K562 (cell line): ENCODE measurements at places on chromosomes 5 and 9.
A peak's percentile ranks its signal among the peaks of the same experiment; 100 is the strongest.

DNA sequence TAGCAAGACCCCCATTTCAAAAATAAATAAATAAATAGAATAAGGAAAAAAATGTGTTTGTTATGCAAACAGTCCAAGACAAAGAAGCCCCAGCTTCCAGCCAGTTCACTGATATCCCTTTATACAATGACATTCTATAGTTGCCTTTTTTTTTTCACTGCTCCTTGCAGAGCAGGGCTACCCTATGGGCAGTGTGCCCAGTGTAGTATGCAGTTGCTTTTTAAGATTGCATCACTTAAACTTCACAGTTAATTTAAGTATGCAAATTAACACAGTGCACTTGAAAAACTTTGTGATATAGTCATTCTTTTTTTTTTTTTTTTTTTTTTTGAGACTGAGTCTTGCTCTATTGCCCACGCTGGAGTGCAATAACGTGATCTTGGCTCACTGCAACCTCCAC lies 40.8 kb upstream of the ARRDC3 start:
- no peak for DNase-seq

DNA sequence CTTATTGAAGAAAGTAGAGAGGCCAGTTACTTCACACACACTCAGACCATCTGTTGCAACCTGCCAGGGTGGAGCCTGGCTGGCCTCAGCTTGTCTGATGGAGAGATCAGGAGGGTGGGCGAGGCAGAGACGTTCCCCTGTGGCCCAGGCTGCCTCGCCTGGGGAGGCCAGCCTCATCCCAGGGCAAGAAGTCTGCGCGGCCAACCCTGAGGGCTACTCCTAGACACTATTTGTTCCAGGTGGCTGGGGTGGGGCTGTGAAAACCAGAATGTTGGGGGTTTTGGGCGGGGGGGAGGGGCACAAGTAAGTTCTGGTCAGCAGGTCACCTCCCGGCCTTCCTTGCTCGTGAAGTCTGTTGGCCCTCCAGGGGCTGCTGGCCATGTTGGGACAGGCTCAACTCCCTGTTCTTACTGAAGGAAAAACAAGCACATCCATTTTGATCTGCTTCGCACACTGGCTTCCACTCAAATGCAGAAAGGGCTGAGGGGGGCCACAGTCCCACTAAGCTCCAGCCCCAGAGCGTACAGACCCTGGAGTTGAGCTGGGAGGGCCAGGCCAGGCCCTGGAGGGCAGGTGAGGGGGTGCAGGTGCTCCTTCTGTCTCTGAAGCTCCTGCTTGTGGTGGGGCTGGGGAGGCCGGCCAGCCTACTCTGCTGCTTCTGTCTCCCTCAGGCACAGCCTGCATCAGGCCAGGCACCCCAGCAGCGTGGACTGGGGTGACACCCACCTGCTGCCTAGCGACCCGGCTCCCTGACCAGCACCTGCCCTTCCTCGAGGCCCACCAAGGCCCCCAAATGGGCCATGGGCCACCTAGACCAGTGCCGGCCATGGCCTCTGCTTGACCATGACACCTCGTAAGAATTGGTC lies 46.6 kb downstream of the SECISBP2 start:
- no peak for DNase-seq

DNA sequence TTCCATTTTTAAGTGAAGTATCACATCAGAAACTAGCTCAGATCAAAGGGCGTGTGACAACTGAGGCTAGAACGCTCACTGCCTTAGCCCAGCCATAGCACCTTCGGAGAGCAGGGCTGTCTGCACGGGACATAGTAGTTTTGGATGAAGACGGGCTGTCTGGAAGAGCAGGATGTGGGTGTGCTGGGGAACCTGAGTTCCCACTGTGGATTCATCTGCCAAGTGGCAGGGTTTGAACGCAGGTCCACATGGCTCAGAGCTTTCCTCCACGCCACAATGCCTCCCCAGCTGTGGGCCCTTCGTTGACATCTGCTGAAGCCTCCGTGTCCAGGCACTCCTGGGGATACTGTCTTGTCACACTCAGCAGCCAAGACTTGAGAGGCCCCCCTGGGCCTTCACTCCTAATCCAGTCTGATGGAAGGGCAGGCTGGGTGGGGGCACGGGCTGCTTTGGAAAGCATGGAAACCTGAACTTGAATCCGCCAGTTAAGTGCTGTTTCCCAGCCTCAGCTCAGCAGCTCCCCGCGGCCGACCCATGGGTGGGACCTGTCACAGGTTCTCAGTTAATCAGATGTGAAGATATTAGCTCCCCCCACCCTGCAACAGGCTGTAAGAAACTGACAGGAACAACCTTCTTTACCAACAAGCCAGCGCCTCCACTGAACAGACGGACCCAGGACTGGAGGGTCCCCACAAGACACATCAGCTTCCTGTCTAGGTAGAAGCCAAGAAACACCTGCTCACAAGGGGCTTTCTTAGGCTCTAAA lies 228.1 kb downstream of the FANCC start:
- no peak for DNase-seq

DNA sequence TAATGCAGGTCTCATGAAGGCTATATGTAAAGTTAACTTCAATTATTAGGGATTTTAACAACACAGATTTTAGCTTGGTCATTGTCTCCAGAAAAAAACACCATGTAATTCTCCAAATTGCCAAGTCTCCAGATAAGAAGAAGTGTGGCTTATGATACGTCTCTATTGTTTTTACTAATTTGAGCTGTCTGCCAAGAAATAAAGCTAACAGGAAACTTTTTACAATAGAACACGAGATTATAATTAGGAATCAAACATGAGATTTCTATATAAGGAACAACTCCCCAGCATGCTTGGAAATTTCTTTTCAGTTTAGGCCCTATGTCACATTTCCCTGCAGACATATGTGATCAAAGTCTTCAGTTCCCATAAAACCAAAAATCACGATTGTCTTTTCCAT lies 142.7 kb downstream of the MCTP1 start:
- DNase-seq: no peak

DNA sequence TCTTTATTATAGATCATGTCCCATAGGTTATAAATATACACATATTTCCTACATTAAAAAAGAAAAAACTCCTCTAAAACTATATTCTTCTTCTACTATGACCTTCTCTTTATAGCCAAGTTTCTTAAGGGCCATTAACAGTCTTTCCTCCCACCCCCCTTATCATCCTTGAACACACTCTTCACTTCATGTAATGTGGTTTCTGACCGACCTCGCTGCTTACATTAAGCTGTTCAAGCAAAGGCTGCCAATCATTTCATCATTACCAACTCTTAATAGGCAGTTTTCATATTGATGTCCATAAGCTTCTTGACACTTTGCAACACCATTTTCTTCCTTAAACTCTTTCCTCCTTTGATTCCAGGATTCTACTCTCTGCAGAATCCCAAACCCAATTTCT lies 283.0 kb upstream of the PCSK5 start:
- DNase-seq: no peak

DNA sequence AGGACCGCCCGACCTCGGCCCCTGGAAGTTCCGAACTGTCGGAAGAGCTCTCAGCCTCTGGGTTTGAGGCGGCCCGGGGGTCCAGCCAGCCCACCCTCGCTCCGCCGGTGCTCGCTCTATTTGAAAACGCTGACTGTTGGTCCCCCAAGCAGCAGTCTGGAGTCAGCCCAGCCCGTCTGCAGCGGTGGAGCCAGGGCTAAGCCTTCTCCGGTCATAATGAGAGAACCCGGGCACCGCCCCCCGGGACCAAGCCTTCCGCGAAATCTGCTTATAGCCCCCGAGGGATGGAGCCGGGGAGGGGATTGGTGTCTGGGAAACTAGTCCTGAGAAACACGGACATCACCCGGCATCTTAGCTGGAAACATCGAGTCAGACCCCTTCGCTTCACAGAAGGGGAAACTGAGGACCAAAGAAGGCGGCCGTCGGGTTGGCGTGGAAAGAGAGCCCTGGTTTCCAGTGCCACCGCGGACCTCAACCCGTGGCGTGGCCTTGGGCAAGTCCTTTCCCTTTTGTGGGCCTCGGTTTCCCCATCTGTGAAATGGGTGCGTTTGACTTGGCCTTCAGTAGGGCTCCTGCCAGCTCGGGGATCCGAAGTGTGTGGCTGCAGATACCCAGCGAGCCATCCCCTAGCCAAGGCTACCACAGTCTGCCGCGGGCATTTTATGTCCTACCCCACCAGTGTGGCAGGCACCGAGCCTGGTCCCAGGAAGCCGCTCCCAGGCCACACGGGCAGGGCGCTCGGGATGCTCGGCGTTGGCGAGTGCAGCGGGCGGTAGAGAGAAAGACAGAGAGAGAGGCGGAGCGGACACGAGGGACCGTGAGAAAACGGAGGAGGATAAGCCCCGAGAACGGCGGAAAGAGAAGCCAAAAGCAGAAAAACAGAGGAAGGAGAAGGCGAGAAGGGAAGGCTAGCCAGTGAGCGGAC lies 857 bp downstream of the ADAM19 start:
- DNase-seq: no peak

DNA sequence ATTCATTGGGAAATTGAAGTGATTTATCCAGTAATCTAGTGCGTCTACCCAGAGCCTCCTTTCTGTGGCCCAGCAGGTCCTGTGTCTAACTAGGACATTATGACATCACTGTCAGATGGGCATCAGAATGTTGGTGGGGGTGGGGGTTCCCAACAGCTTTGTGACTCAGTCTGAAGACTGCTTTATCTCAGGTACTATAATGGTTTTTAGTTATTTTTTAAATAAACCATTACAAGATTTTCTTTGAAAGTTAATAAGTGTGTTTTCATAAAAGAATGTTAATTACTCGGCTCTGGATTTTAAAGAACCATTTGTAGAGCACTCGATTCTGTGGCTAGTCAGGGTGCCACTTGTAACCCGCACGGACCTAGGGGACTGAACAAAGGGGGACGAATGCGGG lies at the start of gene EQTN:
Gene EQTN (minus strand): TSS at position 101 of the 400 bp plus-strand sequence. CDS start 95 bp downstream, at position 6.
- no peak for DNase-seq

DNA sequence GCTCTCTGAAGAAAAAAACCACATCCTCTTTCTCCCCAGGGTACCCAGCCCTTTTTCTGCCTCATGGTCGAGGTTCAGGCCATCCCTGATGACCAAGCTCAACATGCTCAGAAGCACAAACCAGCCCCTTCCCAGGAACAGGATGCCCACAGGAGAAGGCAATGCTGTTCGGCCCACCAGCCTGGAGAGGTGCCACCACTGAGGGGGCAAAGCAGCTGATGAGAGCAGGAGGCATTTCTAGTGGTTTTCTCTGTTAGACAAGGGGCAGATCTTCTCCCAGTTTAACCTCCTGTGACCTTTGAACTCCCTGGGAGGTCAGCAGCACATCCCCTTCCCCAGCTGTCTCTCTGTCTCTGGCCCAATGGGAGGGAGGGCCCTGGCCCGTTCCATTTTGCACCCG lies 73.0 kb downstream of the PAX5 start:
- DNase-seq: no peak

GRCh38 chr5:39373791-39374190 lies 9.5 kb upstream of the C9 start:
- no peak for DNase-seq

GRCh38 chr5:133406977-133407632 lies 205.2 kb downstream of the FSTL4 start:
- no peak for DNase-seq

DNA sequence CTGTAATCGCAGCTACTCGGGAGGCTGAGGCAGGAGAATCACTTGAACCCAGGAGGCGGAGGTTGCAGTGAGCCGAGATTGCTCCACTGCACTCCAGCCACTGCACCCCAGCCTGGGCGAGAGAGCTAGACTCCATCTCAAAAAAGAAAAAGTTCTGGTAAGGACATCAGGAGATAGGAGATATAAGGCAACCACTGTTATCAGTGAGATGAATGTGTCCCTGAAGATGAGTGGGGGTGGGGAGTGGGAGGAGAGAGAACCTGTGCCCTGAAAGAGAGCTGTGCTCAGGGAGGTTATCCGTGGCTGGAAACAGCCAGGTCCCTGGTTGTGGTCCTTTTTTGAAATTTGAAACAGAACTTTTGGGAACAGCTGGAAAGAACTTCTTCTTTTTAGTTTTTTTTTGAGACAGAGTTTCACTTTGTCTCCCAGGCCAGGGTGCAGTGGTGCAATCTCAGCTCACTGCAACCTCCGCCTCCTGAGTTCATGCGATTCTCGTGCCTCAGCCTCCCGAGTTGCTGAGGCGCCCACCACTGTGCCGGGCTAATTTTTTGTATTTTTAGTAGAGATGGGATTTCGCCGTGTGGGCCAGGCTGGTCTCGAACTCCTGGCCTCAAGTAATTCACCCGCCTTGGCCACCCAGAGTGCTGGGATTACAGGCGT lies 2.6 kb downstream of the PTPA start:
- no peak for DNase-seq

DNA sequence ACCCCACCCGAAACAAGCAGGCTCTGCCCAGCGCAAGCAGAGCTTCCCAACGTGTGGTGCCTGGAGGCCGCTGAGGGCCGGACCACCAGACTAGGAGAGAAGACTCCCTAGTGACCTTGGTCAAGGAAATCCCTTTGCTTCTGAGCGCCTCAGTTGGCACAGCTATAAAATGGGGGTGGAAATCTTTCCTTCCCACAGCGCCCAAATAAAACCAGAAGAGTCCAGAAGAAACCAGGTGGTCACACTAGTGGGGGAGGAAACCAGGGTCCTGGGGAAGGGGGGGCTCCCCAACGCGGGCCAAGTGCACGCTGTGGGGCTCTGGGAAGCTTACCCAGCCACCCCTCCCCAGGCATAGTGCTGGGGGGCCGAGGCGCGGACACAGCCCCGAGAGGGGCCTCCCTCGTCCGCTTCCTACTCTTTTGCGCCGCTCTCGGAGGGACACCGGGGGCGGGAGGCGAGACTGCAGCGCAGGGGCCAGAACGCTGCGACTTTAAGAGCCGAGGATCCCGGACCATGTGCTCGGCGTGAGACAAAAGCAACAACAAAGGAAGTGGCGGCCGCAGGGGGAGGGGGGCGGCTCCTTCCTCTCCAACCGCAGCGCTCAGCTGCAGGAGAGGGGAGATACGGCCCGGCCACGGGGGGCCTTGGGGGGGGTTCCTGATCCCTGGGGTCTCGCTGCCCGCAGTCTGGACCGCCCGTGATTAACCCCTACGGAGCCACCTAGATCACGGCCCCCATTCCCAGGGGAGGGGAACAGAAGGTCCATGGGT lies 885 bp downstream of the RNF44 start:
- DNase-seq: peak; percentile 87

DNA sequence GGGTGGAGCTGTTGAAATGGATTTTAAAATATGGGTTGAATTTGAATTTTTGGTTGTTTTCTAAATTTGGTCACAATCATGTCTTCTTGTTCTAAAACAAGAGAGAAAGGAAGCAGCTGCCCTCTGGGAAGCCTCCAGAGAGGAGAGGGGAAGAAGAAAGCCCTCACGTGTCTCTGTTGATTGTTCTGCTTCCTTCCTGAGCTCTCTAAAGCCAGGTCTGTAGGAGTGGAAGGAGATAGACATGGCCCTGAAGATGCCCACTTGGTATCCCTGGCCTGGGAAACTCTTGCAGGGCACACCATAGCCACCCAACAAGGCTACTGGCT lies 59.6 kb downstream of the GALNT12 start:
- DNase-seq: no peak

GRCh38 chr9:135661816-135662560 lies 1.1 kb upstream of the LCN9 start:
- DNase-seq: no peak

DNA sequence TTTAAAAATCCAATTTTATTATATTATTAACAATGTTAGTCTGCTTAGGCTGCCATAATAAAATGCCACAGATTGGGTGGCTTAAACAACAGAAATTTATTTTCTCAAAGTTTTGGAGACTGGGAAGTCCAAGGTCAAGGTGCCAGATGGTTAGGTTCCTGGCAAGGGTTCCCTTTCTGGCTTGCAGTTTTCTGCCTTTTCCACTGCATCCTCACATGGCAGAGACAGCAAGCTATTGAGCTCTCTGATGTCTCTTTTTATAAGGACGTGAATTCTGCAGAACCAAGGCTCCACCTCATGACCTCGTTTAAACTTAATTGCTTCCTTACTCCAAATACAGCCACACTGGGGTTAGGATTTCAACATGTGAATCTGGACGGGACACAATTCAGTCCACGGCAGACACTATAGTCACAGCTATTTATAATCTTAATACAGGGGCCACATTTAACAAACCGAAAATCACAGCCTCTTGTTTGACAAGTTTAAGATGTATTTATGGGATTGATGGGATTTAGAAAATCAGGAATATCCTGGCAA lies 174.9 kb upstream of the PUM3 start:
- no peak for DNase-seq
